ENCODE measurements at places on chromosomes 7 and 10. TPM values are rescaled to one million over a fixed set of nuclear protein-coding genes. Genes with fewer than 3 reads are reported as not detected.

- H3K27ac ChIP-seq = no peak overlapping the region
- H3K27me3 ChIP-seq = no peaks in the 10 kb centered on the region
- H3K4me3 ChIP-seq = no peak overlapping the region
- no peaks in the 10 kb centered on the region for H3K36me3 ChIP-seq
Observed at GRCh38 chr7:156764016-156764669, 123.6 kb downstream of the RNF32 start.

GRCh38 chr10:50993771-50994251 lies 80.5 kb upstream of the PRKG1 start:
- DNase-seq = no peak
- no peak overlapping the region for H3K4me3 ChIP-seq
- peak overlapping the region; percentile 60 for H3K27ac ChIP-seq
- no peaks in the 10 kb centered on the region for H3K36me3 ChIP-seq

DNA sequence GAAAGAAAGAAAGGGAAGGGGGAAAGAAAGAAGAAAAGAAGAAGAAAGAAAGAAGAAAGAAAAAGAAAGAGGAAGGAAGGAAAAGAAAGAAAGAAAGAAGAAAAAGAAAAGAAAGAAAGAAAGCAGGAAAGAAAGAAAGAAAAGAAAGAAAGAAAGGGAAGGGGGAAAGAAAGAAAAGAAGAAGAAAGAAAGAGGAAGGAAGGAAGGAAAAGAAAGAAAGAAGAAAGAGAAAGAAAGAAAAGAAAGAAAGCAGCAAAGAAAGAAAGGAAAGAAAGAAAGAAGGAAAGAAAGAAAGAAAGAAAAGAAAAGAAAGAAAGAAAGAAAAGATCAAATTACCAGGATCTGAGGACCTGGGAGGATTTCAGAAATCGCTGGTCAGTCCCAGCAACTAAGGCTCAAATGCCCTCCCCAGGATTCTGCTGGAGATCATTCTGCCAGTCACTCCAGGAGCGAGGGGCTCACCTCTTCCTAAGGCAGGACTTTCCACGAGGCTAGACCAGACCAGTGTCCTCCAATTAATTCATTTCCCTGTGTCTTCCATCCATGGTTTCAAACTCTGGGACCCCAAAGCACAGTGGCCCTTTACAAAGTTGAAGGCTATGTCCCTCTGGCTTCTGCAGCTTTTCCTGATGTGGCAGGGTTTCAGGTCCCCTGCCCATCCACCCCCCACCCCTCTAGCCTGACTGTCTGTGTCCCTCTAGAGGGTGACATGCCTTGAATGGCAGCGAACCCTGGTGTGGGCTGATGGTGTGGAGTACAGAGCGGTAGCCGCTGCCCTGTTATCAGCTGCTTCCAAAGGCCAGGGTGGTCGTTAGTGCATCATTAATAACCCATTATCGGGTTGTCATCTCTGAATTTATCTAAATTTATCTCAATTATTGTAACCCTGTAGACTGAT lies 77.9 kb downstream of the PARP12 start:
- no peaks in the 10 kb centered on the region for H3K27me3 ChIP-seq
- no peak overlapping the region for H3K4me3 ChIP-seq
- H3K27ac ChIP-seq = no peak overlapping the region
- H3K36me3 ChIP-seq = no peaks in the 10 kb centered on the region

GRCh38 chr7:130486114-130486953 lies 5.6 kb upstream of the MEST start:
- H3K4me3 ChIP-seq = peak overlapping the region; percentile 69
- H3K4me1 ChIP-seq = peaks cover 17% of the 10 kb centered on the region
- no peak overlapping the region for H3K27ac ChIP-seq
- no peaks in the 10 kb centered on the region for H3K27me3 ChIP-seq

DNA sequence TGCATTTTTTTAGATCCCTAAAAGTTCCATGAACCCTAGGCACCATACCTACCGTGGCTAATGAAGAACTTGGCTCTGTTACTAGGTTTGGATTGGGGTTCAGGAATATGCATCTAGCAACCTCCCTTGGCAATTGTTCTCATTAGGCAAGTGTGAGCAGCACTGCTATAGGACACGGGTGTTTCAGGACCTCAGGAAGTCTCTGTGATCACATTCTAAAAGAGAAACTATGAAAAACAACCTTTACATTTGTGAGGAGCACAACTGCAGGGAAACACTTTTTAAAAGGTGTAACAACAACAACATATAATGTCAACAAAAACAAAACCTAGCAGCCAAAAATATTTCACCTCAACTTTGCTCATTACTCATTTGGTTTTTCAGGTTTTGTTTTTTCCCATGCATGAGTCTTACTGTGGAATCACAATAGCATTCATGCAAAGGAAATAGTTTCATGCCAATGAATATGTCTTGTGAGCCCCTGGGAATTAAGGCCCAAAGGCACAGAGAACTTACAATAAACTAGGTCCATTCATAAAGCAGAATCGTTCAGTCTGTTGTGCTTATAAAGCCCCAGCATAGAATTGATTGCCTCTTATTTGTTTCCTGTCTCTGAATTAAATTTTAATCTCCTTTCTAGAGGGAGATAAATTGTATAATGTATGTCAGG lies 255.7 kb upstream of the DGKB start:
- DNase-seq = no peak
- H3K27me3 ChIP-seq = no peaks in the 10 kb centered on the region
- H3K27ac ChIP-seq = no peak overlapping the region
- no peak overlapping the region for H3K4me3 ChIP-seq
- H3K36me3 ChIP-seq = no peaks in the 10 kb centered on the region
- H3K4me1 ChIP-seq = no peaks in the 10 kb centered on the region

DNA sequence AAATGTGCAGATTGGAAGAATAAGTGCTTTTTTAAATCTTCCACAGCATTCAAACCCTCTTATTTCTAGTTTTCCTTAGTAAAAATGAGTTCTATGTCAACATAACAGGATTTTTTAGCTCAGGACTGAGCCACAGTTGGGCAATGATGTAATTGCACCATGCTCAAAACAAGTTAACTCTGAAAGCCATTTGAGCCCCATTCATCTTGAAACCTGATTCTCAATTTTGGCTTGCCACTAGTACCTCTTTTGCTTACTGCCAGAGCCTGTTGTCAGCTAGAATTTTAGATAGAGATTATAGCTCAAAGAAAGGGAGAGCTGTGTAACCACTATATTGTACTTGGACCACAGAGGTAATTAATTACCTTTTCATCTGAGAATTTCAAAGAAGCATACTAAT lies 1028.5 kb upstream of the PHF14 start:
- no peak overlapping the region for H3K4me3 ChIP-seq
- H3K36me3 ChIP-seq = no peaks in the 10 kb centered on the region
- no peaks in the 10 kb centered on the region for H3K27me3 ChIP-seq
- H3K27ac ChIP-seq = no peak overlapping the region

- peaks cover 25% of the 10 kb centered on the region for H3K4me1 ChIP-seq
- no peaks in the 10 kb centered on the region for H3K36me3 ChIP-seq
- peak overlapping the region; percentile 59 for H3K27ac ChIP-seq
- H3K4me3 ChIP-seq = no peak overlapping the region
- no peaks in the 10 kb centered on the region for H3K27me3 ChIP-seq
Observed at GRCh38 chr10:73979809-73980433, 18.0 kb upstream of the VCL start.

DNA sequence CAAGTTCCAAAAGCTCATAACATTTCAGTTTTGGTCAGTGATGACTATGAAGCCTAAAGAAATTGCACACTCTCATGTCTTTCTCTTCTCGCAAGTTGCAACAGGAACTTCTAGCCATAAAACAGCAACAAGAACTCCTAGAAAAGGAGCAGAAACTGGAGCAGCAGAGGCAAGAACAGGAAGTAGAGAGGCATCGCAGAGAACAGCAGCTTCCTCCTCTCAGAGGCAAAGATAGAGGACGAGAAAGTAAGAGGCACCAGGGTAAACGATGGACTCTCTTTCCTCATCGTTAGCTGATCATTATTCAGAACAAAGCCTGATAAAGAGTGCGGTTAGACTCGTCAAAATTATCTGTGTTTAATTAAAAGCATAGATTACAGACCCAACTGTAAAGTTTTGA lies 94.7 kb downstream of the HDAC9 start:
- DNase-seq = no peak
- no peak overlapping the region for H3K4me3 ChIP-seq
- H3K36me3 ChIP-seq = no peaks in the 10 kb centered on the region
- H3K27me3 ChIP-seq = no peaks in the 10 kb centered on the region
- H3K27ac ChIP-seq = no peak overlapping the region

GRCh38 chr7:143901332-143901667 lies 676 bp downstream of the TCAF1 start:
- H3K4me1 ChIP-seq = peaks cover 14% of the 10 kb centered on the region
- no peaks in the 10 kb centered on the region for H3K36me3 ChIP-seq
- H3K27ac ChIP-seq = peak overlapping the region; percentile 95
- no peaks in the 10 kb centered on the region for H3K27me3 ChIP-seq

DNA sequence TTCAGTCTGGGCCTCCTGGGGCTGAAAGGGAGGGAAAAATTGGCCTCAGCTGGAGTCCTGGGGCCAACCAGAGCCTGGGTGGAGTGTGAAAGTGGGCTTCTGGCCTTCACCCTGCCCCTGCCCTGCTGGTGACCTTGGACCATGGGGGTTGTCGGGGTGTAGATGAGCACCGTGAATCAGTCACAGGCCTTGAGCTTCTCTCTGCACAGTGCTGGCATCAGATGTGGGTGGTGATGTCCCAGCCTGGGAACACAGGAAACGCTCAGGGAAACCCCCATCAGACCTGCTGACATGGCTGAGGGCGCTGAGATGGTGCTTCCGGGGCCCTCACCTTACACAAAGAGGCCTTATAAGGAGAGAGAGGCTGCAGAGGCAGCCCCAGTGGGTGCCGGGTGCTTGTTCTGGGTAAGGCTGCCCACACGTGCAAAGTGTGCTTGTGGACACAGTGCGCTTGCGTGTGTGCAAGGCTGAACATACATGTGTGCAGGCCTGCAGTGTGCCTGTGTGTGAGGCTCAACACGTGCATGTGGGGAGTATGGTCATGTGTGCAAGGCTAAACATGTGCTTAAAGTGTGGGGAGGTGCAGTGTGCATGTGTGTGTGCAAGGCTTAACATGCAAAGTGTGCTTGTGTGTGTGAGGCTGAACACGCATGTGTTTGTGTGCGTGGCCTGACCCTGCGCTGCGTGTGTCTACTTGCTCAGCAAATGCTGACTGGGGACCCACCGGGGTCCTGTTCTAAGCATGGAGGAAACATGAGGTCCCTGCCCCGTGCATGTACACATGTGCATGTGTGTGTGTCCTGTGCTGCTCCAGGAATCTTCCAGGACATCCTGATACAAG lies 6.5 kb downstream of the ARPC1B start:
- peak; percentile 38 for DNase-seq
- H3K4me1 ChIP-seq = peaks cover 21% of the 10 kb centered on the region
- H3K4me3 ChIP-seq = no peak overlapping the region
- no peaks in the 10 kb centered on the region for H3K36me3 ChIP-seq
- no peaks in the 10 kb centered on the region for H3K27me3 ChIP-seq
- peak overlapping the region; percentile 12 for H3K27ac ChIP-seq

DNA sequence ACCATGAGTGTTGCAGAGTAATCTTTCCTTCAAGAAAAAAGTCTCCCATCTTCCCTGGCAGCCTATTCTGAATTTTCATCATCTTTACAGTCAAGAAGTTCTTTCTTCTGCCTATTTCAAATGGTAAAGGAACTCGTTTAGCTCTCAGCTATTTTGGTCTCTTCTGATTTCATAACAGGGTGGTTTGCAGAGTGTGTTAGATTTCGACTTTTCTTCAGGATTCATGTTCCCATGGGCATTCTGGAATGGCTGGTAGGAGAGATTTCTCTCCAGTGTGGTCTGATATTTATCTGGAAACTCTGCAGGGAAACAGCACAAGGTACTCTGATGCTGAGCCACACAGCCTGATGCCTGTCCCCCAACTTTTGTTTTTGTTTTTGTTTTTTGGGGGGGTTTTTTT lies 111.1 kb upstream of the FAM171A1 start:
- H3K27me3 ChIP-seq = no peaks in the 10 kb centered on the region
- H3K36me3 ChIP-seq = no peaks in the 10 kb centered on the region
- H3K4me3 ChIP-seq = no peak overlapping the region
- H3K27ac ChIP-seq = no peak overlapping the region
- H3K4me1 ChIP-seq = no peaks in the 10 kb centered on the region

DNA sequence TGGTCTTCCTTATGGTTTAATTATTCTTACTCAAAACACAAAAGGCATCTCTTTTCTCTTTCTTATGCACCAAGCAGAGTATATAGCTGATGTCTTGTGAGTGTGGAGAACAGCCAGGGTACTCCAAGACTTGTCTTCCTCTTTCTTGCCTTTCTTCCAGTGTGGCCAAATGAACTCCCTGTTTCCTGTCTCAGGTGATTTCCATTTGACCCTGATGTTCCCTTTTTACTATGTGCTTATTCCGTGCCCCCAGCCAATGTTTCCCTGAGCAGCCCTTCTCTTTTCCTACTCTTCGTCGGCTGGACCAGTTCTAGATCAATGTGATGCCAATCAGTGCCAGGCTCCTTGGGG lies 12.6 kb downstream of the OR9A4 start:
- no peak overlapping the region for H3K4me3 ChIP-seq
- no peak for DNase-seq
- H3K36me3 ChIP-seq = no peaks in the 10 kb centered on the region
- H3K27ac ChIP-seq = no peak overlapping the region
- no peaks in the 10 kb centered on the region for H3K27me3 ChIP-seq

- H3K27ac ChIP-seq = no peak overlapping the region
- H3K4me3 ChIP-seq = no peak overlapping the region
- no peak for DNase-seq
- H3K36me3 ChIP-seq = no peaks in the 10 kb centered on the region
Observed at GRCh38 chr7:125547505-125547904, 617.9 kb upstream of the POT1 start.

DNA sequence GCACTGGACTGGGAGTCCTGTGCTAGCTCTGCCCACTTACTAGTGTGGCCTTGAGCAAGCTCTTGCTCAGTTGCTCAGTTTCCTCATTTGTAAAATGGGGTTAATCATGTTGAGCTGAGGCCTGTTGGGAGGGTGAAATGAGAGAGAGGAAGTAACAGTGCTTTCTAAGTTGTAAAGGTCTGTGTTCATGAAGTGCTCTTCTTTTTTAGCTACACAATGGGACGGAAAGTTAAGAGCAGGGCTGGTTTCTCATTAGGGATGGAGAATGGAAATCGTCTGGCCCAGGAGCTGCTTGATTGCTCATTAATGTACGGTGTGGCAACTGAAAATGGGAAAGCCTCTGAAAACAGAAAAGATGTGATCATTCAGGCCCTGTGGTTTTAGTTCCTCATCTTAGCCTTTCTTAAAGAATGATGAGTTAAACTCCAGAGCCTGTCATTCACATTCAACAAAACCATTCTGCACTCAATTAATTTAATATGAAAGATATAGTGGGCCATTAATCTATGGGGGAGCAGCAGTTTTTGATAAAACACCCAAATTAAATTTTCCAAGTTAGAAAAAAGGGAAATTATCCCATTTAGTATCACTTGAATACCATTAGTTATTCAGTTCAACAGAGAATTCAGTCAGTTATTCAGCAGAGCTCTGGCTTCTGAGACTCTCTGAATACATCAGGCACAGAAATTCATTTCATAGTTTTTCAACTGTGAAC lies 60.5 kb downstream of the SH2D4B start:
- no peak overlapping the region for H3K4me3 ChIP-seq
- peaks cover 10% of the 10 kb centered on the region for H3K4me1 ChIP-seq
- H3K27ac ChIP-seq = no peak overlapping the region

SYCE1 gene
- total RNA-seq = 43.4 TPM

AKR1D1 gene
- 1.3 TPM for total RNA-seq

PYROXD2 gene
- total RNA-seq = 20.2 TPM

AGMO gene
- total RNA-seq = 46.6 TPM

INA gene
- 4.3 TPM for total RNA-seq

IKZF1 gene
- 10.4 TPM for total RNA-seq

EFCAB10 gene
- 6.9 TPM for total RNA-seq

AGR2 gene
- total RNA-seq = 0.16 TPM

SPAG6 gene
- total RNA-seq = 77.4 TPM

MSMB gene
- total RNA-seq = 1.4 TPM
